ENCODE measurements at places on chromosomes 1 and 21.
A peak's percentile ranks its signal among the peaks of the same experiment; 100 is the strongest.

- DNase-seq = no peak
These were observed 40.4 kb downstream of the NKAIN1 start for GRCh38 chr1:31199236-31199790.

DNA sequence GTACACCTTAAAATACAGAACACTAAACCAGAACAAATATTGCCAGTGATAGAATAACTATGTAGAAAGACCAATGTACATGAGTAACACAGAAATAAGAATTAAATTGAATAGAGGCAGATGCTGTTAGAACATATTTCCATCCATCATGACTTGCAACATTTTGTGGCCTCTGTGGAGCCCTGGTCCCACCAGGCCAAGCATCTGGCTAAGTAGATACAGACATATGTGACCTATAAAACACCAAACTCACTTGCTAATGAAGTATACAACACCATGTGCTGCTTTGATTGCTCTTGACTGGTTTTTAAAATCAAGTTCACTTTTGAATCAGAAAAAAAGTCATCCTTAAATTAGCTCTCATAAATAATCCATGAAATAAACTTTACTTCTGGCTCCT, 20.5 kb downstream of the SLC19A2 start:
- DNase-seq = no peak

DNA sequence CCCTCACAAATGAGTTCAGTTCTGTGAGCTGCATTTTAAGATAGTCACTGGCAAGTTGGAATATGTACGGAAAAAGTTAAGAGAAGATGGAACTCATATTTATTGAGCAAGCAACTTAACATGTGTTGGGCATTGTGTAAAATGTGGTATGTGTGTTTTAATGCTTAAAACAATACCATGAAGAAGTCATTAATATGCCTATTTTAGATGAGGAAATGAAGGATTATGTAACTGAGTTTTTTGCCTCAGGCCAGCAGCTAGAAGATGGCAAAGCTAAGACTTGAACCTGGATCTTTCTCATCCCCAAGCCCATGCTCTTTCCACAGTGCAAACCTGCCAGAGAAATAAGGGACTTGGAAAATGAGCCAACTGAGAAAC, 48.9 kb downstream of the SPATA46 start:
- no peak for DNase-seq

DNA sequence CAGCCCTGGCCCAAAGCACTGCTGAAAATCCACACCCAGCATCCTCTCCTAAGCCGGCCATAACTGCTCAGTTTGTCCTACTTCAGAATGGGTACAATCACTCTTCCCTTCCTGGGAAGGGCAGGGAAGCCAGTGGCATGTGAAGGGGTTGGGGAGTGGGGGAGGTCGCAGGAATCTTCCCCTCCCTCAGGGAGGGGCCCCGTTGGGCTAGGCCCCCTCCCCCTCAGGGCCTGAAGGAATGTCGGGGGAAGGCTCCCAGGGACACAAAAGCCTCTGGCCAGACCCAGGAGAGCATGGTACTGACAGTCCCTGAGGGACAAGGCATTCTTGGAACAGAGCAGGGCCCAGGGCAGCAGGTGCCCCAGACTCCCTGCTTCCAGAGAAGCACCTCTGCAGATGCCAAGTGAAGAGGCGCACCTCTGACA, 1.2 kb downstream of the ELOVL1 start:
- DNase-seq = no peak

DNA sequence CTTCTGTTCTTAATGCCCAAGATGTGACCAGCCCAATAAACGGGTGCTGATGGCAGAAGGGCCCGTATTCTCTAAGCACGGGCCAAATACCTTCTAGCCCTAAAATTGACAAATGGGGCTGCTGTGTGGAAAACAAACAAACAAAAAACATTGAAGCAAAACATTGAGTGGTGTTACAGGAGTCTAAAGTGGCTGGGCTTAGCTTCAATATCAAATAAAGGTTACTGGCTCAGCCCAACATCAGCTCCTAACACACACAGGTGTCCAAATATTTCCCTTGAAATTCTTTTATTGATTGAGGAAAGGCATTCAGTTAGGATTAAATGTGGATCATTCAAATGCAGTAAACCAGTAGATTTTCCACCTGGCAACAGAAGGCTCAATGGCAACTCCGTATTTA, 13.3 kb upstream of the TTF2 start:
- DNase-seq = no peak

DNA sequence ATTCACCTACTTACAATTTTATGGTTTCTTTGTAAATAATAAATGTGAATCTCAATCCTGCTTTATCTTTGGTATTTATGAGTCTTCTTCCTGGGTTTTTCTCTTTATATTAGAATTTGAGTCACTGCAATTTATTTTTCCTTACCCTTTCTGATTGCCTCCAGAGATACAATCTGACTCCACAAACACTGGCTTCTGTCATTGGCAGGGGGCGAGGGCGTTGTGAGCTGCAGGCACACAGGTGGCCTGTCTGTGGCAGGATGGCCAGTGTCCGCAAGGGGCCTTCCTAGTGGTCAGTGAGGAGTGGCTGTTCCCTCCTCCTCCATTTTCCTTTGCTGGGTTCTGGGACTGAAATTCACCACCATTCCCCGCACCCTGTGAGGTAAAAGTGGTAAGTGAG, 2.0 kb upstream of the MTARC1 start:
- DNase-seq = no peak

DNA sequence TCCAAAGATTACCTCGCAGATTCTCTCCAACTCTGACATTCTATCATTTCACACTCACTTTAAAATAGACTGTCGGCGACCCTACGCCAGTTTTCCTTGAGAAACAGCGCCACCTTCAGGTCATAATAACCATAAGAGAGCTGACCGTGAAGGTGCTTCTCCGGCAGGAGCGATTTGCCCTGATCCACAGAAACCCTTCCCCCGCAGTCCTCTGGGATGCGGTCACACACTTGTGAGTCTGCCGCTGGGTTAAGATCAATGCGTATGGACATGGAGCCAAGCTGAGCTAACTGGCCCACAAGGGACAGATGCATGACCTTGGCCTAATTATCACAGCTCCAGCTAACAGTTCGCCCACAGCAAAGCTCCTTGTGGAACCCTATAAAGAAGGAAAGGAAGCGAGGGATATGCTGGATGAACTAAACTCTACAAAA, 32.8 kb upstream of the IFNAR2 start:
- peak; percentile 56 for DNase-seq

All from RCC 7860 (cell line).